ENCODE measurements at places on chromosomes 4 and X.

- no peak for DNase-seq
These were observed 371.3 kb downstream of the FBXW7 start for GRCh38 chr4:152164561-152164960.

- DNase-seq: peak; percentile 1
These were observed 457.4 kb upstream of the TEX13C start for GRCh38 chrX:124862301-124862700.

DNA sequence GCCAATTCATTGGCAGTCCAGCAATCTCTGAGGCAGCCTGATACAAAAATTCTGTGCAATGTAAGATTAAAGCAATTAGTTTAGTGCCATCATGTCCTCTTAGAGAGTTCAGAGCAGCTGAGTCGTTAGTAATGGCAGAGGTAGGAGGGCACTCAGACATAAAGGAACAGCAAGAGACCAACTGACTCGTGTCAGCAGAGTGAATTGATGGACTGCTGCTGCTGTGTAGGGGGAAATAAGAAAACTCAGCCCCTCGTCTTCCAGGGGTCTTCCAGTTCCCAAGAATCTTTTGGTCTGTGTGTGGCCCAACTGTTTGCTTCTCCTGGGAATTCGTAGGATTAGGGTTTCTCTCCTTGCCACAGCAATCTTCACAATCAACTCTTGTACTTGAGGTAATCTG is 100.9 kb downstream of the TTC29 start:
- DNase-seq: no peak

GRCh38 chrX:109830157-109830703 is 97.2 kb upstream of the ACSL4 start:
- no peak for DNase-seq

GRCh38 chrX:1221296-1221845 is 8.9 kb upstream of the CRLF2 start:
- DNase-seq: no peak

DNA sequence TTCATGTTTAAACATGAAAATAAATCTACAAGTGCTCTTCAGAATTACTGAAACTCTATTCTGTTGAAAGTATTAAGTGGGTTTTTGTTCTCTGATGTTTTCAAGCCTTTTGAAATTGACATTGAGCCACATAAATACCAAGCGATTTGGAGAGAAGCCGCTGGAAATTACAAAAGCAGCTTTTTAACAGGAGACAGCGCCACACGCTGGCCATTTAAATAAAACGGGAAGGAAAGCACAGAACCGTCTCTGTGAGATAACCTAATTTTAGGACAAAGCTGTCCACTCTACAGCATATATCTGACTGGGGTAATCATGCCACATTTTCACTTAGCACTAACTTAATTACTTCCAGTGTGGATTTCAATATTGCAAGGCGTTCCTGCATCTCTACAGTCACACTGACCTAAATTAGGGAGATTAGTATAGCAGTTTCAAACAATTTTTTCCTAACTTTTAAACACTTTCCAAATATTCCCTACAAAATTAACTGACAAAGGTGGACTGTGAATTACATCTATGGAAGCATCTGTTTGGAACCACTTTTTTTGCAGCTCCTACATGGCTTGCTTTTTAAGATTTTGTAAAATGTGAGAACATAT is 6.8 kb upstream of the ANOS1 start:
- peak; percentile 26 for DNase-seq

DNA sequence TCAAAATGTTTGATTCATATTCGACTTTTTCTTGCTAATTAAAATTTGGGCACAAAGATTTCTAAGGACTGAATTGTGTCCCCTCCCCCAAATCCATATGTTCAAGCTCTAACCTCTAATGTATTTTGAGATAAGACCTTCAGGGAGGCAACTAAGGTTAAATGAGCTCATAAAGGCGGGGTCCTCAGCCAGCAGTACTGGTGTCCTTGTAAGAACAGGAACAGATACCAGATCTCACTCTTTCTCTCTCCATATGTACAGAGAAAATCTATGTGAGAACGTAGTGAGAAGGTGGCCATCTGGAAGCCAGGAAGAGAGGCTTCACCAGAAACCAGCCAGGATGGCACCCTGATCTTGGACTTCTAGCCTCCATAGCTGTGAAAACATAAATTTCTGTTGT is 116.9 kb downstream of the VEGFC start:
- DNase-seq: no peak

DNA sequence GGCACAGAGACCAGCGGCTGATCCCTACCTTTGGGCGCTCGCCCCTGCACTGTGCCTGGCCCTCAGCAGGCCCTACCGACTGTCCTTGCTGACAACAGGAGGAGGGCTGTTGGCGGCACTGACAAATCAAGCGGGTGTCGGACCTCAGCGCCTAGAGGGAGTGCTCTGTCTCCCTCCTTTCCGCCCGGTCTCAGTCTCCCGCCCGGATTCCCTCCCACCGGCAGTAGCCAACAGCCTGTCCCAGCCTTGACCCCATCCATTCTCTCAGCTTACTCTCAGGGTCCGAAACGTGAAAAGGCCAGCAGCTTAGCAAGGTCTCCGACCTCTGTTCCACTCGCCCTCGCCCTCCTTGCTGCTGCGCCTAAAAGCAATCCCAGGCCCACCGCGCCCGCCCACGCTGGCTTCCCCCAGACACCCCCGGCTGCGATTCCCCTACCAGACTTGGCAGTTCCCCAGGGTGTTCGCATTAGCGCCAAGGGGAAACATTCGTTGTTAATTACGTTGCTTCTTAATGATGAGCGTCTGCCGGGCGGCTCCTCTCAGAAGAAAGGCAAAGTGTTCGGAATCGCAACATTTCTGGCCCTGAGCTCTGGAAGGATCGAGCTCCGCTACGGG is 96.2 kb downstream of the SOWAHB start:
- no peak for DNase-seq

GRCh38 chr4:6507345-6507744 is 34.9 kb upstream of the PPP2R2C start:
- no peak for DNase-seq

- no peak for DNase-seq
These were observed 83.0 kb downstream of the MAML3 start for GRCh38 chr4:140070973-140071372.

DNA sequence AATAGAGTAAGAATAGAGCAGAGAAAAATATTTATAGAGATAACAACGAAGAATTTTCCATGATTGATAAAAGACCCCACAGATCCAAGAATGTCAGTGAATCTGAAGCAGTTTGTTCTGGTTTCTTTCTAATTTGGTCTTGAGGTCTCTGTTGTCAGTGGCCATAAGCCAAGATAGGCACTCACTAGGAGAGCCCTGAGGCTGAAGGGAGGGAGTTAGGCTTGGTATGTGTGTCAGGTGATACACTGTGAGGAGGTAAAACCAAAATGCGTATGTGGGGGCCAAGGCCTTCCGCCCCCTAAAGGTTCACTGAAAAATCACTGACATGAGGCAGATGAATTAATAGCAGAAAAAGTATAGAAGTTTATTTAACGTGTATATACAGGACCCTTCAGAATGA is 382.3 kb upstream of the HTR2C start:
- DNase-seq: no peak

- no peak for DNase-seq
These were observed 36.3 kb downstream of the RPS6KA3 start for GRCh38 chrX:20230406-20230805.

GRCh38 chr4:118784776-118785175 is 51.1 kb downstream of the SEC24D start:
- no peak for DNase-seq

DNA sequence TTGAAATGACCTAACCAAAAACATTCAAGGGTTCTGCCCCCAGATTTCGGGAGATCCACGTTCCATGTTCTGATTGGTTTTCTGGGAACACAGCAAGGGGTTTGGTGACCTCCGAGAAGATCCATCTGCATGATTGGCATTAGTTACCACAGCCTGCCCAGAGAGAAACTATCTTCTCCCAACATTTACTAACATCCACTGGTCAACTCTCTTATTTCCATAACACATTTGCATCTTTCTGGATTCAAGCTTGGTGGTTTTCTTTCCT is 15.6 kb downstream of the SHOX start:
- no peak for DNase-seq

DNA sequence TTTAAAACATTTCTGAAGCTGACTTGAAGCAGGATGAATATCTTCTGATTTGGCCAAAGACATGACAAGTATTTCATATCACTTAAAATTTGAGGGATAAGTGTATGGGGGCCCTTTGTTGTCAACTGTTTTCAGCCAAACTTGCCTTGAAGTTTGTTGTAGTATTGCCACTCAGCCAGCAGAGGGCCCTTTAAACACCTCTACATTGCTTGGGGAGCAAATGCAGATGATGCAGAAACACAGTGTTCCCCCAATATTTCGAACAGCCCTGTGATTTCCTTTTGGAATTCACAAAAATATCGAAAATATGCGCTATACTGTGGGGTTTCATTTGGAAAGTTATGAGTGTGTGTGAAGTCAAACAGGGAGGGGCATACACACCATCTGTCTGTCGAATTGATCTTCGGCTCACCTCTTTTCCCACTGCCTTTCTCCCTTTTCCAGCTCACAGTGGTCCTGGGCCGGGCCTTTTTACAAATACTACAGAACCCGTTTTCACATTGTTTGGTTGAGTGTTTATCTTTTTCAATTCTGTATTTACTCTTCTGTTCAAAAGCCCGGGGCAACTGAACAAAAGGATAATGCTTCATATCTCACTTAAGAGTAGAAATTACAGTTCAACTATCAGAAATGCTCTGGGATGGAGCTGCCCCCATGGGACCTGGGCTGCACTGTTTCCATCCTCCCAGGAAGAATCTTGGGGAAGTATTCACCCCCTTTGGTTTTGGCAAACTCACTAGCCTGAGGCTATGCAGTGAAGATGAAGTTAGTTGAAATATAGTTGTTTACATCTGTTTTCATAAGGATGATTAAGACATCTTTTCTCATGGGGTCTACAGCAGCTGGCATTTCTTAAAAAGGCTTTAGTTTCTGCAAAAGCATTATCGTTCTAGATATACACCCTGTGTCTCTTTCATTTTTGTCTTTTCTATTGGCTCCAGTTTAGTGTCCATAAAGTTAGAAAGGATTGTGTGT is 137.6 kb downstream of the EGF start:
- peak; percentile 76 for DNase-seq

DNA sequence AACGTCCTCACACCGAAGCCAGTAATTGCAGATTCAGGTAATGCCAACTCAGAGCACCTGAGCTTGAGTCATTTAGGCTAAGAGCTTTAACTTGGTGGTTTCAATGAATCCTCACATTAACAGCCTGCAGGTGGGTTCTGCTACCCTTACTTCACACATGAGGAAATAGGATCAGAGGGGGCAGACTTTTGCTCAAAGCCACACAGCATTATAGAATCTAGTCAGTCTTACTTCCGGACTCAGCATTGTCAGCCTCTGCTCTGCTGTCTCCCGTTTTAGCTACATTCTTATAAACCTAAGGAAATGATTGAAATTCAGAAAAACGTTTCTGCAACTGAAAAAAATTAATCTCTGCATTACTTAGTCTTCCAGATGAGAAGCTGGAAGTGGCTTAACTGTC is 6.0 kb downstream of the C4orf50 start:
- DNase-seq: no peak

DNA sequence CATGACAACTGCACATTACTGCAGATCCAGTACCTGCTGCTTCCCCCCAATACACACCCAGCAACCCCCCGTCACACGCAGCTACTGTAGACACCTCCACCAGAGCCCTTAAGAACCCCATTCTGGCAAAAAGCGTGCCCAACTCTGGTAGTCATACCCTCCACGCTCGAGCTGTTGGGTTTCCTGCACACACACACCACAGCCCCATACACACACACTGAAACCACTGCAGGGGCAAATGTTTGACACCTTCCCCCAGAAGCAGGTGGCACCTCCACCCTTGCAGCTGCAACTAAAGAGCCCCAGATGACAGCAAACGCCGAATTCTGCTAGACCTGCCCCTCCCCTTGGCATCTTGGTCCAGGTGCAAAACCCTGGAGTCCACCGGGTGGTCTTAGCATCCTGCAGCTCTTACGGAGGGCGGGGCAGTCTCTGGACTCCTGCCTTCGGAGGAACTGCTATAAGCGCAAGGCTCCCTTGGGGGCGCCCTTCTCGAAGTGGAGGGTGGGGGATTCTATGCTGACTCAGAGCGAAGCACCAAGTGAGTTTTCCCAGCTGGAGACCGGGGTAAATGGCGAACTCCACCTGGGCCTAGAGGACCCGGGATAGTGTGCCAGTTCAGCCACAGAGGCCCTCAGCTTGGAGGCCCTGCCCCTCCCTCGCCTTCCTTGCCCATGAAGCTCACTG is 1.5 kb downstream of the FRMPD3 start:
- peak; percentile 1 for DNase-seq

- no peak for DNase-seq
These were observed 70.5 kb downstream of the AGTR2 start for GRCh38 chrX:116241001-116241400.

- no peak for DNase-seq
These were observed 75.8 kb downstream of the NBDY start for GRCh38 chrX:56804867-56805266.

GRCh38 chrX:38940547-38940946 is 139.3 kb downstream of the MID1IP1 start:
- no peak for DNase-seq

DNA sequence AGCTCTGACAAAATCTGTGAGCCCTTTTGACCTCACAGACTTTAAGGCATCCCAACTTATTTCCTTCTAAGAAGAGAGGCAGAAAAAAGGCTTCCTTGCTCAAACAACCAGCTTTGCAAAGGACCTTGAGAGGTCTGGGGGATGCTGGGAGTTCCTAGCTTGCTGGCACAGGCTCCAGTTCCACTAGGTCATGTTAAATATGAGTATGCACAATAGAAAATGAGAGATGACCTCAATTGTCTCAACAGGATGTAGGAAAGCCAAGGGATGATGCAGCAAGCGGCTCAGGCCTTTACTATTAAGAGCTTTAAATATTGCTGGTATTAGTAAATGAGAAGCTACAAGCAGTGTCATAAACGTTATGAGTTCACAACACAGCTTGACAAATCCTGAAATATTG is 13.3 kb upstream of the ZNF827 start:
- no peak for DNase-seq

DNA sequence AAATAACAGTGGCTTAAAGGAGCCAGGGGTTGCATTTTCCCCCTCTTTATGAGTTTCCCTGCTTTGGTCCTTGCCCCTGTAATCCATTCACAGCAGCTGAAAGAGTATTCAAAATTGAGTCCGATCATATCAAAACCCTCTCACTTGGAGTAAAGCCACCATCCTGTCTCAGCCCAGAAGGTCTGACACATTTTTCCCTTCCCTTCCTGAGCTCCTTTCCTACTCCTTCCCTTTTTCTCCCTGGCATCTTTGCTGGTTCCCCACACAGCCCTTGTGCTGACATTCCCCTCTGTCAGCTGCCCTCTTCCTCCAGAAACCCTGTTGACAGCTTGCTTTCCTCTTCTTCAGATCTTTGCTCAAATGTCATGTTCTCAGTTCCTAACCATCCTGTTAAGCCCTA is 295.6 kb downstream of the EVC2 start:
- DNase-seq: no peak
